ENCODE measurements at places on chromosomes 6 and 20.

GRCh38 chr6:110875548-110876169 is 1.1 kb downstream of the AMD1 start:
- peak; percentile 47 for DNase-seq

- no peak for DNase-seq
Observed at GRCh38 chr6:43950051-43950605, 177.1 kb downstream of the MRPL14 start.

GRCh38 chr20:2153326-2153725 is 51.7 kb downstream of the STK35 start:
- DNase-seq: no peak

DNA sequence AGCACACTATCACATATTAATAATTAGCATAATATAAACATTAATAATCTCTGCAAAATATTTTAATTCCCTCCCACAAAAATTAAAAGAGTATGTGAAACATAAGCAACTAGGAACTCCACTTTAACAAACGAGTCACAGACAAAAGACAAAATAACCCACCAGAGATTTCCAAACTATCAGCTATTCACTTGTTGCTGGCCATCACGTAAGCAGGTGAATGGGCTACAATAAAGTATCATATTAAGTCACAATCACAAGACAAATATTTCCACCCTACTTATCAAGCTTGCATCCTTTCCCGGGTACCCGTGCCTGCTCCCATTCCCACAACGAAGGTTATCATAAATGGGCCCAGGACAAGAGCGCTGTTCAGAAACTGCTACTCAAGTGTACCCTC is 2.5 kb downstream of the HDAC2 start:
- no peak for DNase-seq

- DNase-seq: no peak
Observed at GRCh38 chr6:107555449-107555848, 65.5 kb downstream of the SOBP start.

- no peak for DNase-seq
Observed at GRCh38 chr20:50344232-50345071, 153.8 kb downstream of the CEBPB start.

DNA sequence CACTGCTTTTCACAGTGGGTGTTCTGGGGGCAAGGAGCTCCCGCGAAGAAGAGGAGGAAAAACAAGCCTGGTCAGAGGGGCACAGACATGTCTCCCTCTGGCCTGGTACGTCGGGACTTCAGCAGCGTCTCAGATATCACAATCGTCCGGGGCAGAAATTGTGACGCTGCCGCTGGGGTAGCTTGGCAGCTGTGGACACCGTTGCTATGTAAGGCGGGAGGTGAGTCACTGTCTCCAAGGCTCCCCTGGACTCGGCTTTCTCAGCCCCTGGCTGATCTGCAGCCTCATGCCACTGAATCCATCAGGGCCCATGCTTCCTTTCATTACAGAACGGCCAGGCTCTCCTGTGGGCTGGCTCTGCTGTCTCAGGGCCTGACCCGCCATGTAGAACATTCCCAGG is 98.7 kb downstream of the SULF2 start:
- no peak for DNase-seq

GRCh38 chr6:7165002-7165889 is 57.5 kb downstream of the RREB1 start:
- DNase-seq: no peak

- no peak for DNase-seq
Observed at GRCh38 chr6:162230147-162230752, 497.3 kb downstream of the PRKN start.
